ENCODE measurements at places on chromosomes 11 and 22.
A peak's percentile ranks its signal among the peaks of the same experiment; 100 is the strongest.

DNA sequence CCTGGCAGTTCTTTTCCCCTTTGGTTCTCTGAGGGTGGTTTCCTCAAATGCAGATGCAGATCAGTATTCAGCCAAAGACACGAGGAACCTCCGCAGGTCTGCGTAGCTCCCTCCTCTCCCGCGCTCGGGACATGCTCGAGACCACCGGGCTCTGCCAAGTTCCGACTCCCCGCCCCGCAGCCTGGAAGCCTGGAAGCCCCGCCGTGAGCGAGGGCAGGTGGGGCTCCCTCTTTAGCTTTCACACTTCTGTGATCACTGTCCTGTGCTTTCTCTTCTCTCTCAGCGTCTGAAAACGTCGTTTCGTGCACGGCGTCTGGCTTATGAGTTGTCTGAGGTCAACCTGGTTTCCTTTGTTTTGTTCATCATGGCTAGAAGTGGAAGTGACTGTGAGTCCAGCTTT lies 26.6 kb downstream of the ZBED4 start:
- DNase-seq, result no peak

DNA sequence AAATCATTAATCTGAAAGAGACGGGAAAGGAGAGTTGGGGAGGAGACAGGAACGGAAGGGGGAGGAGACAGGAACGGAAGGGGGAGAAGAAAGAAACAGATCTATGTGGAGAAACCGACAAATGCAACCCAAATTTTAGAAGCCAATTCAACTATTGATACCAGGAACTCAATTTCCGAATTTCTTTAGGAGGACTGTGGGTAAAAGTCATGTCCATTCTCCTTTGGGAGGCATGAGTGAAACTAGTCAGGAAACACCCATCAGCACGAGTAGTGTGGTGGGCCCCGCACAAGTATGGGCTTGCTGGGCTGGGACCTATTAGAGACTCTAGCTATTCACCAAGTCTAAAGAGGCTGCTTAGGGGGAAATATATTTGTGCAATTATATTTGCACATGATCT lies 18.1 kb downstream of the ANO3 start:
- no peak for DNase-seq

DNA sequence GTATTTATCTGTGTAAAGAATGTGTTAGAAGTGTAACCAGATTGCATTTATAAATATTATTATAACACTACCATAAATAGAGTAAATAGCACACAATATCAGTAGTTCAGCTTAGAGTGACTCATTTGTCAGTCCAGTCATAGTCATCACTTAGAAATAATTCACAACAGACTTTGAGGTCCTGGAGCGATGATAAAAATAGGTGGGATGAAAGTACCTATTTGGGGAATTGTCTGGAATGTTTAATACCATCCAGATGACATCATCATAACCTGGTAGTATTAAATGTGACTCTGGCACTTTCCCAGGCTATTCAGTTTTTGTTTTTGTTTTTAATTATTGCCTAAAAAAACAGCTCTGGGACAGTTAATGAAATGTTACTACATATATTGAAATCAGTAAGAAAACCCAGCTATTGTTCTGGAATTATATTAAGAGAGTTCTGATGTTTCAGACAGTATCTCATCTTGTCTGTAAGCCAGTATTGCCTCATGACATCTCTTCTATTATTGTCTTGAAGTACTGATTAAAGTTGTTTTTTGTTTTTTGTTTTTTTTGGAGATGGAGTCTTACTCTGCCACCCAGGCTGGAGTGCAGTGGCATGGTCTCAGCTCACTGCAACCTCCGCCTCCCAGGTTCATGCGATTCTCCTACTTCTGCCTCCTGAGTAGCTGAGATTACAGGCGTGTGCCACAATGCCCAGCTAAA lies 74.8 kb downstream of the SIK2 start:
- DNase-seq, result peak; percentile 37

GRCh38 chr11:6427516-6427915 lies 8.6 kb upstream of the APBB1 start:
- DNase-seq, result no peak

GRCh38 chr22:29307596-29308147 lies 1.2 kb downstream of the GAS2L1 start:
- DNase-seq, result no peak

GRCh38 chr11:19995145-19995544 lies 165.1 kb downstream of the DBX1 start:
- DNase-seq, result peak; percentile 61

- no peak for DNase-seq
These were observed 9.4 kb downstream of the DRD2 start for GRCh38 chr11:113465786-113466185.

All from fibroblast of skin of scalp (primary cell).